ENCODE measurements at places on chromosomes 4 and X. TPM values are rescaled to one million over a fixed set of nuclear protein-coding genes. Genes with fewer than 3 reads are reported as not detected.

- DNase-seq, result no peak
Measured at GRCh38 chr4:145909281-145909715, 29.3 kb downstream of the ZNF827 start.

DNA sequence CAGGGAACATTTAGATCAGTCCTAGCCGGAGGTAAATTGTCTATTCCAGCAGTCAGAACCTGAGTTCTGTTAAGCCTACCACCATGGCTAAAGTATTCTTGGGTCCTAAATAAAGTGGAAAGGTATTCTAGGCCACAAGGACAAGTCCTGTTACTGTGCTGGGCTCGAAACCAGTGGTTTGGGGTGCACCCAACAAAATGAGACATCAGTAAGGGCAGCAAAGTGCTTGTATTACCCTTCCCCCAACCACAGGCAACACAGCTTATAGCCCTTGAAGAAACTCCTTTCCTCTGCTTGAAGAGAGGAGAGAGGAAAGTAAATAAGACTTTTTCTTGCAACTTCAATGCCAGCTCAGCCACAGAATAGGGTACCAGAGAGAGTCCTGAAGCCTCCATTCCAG, 1345.6 kb downstream of the PCDH18 start:
- DNase-seq, result no peak

DNA sequence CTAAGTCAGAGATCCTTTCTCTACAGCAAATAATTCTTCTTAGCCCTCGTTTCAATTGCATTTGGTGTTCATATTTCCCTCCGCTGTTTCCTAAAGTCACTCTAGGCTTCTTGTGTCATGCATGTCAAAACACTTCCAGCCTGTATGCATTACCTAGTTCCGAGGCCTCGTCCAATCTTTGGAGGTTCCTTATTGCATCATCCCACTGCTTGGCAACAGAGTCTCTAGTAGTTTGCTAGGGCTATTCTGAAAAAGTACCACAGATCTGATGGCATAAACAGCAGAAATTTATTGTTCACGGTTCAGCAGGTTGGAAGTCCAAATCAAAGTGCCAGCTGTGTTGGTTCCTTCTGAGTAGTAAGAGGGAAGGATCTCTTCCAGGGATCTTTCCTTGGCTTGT, 5.9 kb downstream of the H2BW2 start:
- DNase-seq, result no peak

GRCh38 chr4:23477905-23478304, 411.9 kb downstream of the PPARGC1A start:
- no peak for DNase-seq

GRCh38 chr4:128358231-128358912, 70.8 kb upstream of the PGRMC2 start:
- no peak for DNase-seq

- DNase-seq, result no peak
Measured at GRCh38 chrX:35380808-35381700, 417.1 kb upstream of the MAGEB16 start.

DNA sequence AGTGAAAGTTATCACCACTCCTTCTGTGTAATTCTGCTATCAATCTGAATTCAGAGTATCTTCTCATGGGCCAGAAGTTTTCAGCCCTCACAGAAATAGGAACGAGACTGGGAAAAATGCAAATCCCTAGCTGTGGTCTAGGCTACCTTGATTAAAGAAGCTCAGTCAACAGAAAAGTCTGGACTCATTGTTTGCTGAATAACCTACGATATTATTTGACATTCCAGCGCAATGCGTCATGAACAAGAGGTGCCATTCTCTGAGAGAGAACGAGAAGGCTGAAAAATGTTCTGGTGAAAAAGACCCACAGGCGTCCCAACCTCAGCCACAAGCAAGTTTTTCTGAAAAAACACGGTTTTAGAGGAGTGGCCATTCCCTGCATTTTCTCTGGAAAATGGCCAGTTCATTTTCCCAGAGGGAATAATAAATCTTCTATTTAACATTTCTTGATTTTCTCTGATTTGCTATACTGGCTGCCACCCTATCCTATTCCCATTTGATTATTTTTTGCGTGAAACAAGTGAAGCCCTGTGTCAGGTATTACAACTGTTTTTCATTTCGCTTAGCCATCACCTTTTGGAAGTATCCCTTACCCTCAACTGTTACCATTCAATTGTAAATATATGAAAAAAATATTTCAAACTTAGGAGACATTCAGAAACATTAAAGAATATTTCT, 1117.6 kb upstream of the PRKX start:
- no peak for DNase-seq

- no peak for DNase-seq
Measured at GRCh38 chr4:161248880-161249279, 914.9 kb downstream of the FSTL5 start.

- no peak for DNase-seq
Measured at GRCh38 chr4:106353786-106354185, 14.8 kb downstream of the GIMD1 start.

GRCh38 chr4:66949419-66949818, 595.9 kb downstream of the CENPC start:
- no peak for DNase-seq

- no peak for DNase-seq
Measured at GRCh38 chrX:78506248-78506647, 152.9 kb downstream of the RTL3 start.

ARSJ gene
- 29.3 TPM for total RNA-seq

CXCL13 gene
- total RNA-seq, result 2.4 TPM

FAM47E gene
- total RNA-seq, result 5.8 TPM
